ENCODE measurements at places on chromosomes 13 and 19.

- no peak for DNase-seq
Observed at GRCh38 chr13:110869231-110869804, 45.6 kb downstream of the ANKRD10 start.

DNA sequence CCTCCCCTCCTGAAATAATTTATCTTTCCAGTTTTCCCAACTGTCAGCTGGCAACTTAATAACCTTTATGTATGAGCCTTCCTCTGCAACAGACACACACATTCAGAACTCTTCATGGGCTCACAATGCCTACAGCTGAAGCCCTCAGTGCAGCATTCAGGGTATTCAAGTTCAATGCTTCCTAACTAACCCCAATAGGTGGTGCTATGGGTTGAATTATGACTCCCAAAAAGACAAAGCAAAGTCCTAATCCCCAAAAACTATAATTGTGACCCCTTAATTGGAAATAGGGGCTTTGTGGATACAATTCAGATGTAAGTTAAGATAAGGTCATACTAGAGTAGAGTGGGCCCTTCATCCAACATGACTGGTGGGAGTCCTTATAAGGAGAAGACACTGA is 202.2 kb downstream of the SUCLA2 start:
- no peak for DNase-seq

DNA sequence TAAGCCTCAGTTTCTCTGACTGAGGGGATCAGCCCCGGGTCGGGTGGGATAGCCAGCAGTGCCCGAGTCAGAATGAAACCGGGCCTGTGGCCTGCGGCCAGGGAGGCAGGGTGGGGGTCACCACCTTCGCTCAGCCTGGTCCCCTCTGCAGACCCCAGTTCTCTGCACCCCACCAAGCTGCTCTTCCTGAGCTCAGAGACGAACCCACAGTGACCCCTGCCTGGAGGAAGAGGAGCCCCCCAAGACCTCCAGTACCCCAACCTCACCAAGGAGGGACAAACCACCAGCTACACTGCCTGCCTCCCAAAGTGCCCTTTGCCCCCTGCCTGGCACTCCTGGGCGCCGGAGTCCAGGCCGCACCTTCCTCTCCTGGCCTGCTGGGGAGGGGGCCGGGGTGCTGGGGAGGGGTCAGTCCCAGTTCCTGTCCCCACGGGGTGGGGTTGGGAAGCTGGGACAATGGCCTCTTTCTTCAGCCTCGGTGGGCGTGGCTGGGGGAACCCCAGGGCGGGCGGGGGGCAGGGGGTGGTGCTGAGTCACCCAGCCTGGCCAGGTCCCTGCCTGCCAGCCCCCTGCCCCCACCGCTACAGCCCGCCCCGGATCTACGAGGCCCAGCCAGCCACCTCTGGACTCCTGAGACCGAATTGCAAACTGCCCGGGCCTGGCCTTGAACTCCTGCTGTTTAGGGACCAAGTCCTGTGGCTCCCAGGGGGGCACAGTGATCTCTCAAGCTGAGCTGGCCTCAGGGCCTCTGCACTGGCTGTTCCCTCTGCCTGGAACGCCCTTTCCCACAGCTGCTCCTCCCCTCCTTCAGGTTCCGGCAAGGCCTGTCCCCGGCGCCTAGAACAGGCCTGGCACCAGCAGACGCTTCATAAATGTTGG is 14.3 kb downstream of the ZBTB7A start:
- no peak for DNase-seq

DNA sequence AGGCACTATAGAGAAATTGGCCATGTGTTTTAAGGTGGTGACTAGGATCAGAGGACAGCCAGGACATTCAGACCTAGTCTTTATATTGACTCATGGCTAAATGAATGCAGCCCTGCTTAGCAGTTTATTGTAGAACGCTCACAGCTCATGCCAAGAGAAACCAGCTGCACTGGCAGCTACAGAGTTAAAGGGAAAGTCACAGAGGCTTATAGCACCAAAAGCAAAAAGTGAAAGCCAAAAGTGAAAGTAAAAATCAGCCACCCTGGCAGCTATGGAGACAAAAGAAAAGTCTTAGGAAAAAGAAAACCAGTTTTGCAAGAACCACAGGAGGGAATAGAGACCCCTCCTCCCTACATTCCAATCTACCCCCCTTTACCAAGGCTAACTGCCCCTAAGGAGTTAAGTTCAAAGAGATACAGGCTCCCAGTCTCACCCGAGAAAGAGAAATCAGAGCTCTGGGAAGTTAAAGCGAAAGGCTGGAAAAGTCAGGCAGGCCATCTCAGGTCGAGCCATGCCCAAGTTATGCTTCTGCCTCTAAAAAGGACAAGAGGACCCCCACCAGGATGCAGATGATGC is 99.0 kb downstream of the ZNF429 start:
- DNase-seq = no peak

DNA sequence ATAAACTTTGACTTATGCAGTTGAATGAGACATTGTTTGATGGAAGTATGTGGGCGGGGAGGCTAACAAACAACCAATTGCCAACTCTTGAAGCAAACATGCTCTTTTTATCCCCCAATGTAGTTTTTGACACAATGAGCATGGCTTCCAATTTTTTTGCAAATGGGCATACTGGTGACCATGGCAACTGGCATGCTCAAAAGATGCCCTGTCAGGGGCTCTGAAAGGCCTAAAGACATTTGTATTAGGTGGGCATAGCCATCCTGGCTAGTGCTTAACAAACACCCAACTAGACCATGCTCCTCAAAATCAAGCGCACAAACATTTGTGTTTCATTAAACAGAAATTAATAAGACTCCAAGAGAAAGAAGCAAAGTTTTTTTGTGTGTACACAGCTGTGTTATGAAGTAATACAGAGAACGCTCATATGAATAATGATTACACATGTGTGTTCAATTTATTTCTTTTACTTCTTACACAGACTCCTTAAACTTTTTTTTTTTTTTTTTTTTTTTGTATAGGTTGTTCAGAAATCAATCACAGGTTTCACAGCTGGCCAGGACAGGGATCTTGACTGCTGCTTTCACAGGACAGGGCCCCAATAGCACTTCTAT is 95.6 kb downstream of the DLEU7 start:
- no peak for DNase-seq

GRCh38 chr13:30453727-30454126 is 12.0 kb downstream of the HMGB1 start:
- DNase-seq = no peak

DNA sequence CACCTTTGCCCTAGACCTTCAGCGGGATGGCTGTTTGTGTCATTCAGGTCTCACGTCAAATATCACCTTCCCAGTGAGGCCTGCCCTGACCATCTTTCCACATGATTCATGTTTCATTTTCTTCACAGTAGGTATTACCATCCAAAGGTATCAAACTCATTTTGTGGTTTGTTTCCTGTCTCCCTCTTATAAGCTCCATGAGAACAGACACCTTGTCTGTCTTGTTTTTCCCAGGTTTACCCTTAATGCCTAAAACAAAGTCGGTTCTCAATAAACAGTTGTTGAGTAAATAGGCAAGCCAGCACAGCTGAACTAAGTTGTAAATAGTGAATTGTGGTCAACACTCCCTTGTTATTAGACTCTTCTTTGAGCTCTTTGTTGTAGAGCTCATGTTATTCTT is 122.6 kb upstream of the GJB6 start:
- DNase-seq = no peak

- DNase-seq = peak; percentile 24
Observed at GRCh38 chr13:21053231-21053630, 8.2 kb downstream of the LATS2 start.

DNA sequence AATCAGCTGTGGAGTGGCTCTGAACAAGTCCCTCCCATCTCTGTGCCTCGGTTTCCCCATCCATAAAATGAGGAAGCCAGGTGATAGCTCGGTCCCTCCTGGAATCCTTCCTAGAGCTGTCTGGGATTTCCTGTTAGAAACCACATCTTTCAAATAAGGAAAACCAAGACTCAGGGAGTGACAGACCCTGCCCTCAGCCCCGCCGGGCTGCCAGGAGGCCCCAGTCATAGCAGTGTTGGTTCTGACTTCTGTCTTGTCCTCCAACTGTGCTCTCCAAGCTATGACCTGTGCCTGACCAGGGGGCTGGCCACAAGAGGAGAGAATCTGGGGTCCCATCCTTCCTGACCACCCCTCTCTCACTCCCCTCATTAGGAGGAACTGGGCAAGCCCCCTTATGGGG is 1.1 kb upstream of the SHD start:
- peak; percentile 25 for DNase-seq

All from NCI-H2171 treated with DMSO at 0.1 percent for 48 hours (cell line).